ENCODE measurements at places on chromosomes 1 and 21. TPM values are rescaled to one million over a fixed set of nuclear protein-coding genes. Genes with fewer than 3 reads are reported as not detected.

TIAM1 gene
- 72.6 TPM for total RNA-seq

KDM5B gene
- total RNA-seq: 45.9 TPM

SH2D5 gene
- 0.51 TPM for total RNA-seq

TRIM45 gene
- total RNA-seq: 0.62 TPM

ERO1B gene
- total RNA-seq: 2.8 TPM

DNA sequence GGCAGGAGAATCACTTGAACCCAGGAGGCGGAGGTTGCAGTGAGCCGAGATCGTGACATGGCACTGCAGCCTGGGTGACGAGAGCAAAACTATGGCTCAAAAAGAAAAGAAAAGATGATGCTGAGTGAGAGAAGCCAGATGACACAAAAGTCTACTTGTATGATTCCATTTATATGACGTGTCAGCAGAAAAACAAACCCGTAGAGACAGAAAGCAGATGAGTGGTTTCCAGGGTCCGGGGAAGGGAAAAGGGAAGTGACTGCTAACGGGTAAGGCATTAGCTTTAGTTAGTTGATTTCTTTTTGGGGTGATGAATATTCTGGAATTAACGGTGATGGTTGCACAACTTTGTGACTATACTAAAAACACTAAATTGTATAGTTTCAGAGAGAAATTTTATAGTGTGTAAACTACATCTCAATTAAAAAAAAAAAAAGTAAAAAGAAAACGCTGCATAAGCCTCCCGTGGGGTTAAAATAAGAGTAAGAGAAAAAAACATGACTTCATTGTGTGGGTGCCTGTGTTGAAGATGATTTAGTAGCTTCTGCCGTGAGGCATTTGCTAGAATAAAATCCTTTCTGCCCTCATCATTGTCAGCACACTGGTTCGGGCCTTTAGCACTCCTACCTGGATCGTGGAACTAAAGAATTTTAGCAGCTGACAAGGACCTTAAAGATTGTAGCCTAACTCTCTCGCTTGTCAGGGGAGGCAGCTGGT lies 24.7 kb upstream of the ATP5PO start:
- H3K36me3 ChIP-seq: peaks cover 47% of the 10 kb centered on the region
- H3K4me1 ChIP-seq: peaks cover 77% of the 10 kb centered on the region
- no peak for DNase-seq
- peak overlapping the region; percentile 43 for H3K4me3 ChIP-seq
- peak overlapping the region; percentile 40 for H3K27ac ChIP-seq

DNA sequence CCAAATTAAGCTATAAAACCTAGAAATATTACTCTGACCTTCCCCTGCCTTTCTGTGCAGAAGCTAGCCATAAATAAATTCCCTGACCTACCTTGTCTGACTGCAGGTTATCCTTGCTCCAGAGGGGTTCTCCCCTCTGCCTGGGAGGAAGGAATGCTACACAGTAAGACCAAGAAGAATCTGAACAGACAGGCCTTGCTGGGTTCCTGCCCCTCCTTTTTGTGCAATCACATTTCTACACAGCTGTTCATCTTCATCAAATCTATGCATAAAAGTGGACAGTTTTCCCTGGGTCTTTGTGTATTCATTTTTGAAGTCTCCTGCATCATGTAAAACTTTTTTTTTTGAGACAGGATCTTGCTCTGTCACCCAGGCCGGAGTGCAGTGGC lies 50.6 kb downstream of the DNTTIP2 start:
- no peak overlapping the region for H3K27ac ChIP-seq
- no peaks in the 10 kb centered on the region for H3K4me1 ChIP-seq
- H3K27me3 ChIP-seq: no peaks in the 10 kb centered on the region
- no peak overlapping the region for H3K4me3 ChIP-seq

DNA sequence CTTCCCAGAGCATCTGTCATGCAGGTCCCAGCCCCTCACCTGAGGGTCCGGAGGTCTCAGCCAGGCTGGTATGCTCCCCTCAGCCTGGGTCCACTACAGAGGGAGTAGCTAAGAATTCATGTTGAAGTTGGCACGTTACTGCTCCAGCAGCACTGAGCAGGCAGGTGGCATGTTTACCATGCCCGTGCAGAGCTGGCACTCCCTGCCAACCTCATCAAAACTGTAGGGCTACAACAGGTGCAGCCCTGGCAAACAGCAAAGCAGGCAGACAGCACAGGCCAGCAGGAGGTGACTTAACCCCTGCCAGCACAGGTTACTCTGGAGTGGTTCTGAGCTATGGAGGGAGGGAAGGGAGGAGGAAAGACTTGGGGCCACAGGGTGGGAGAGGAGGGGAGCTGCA lies 46.4 kb downstream of the NUAK2 start:
- no peaks in the 10 kb centered on the region for H3K27me3 ChIP-seq
- no peak for DNase-seq
- peaks cover 6% of the 10 kb centered on the region for H3K36me3 ChIP-seq
- no peak overlapping the region for H3K27ac ChIP-seq
- peaks cover 51% of the 10 kb centered on the region for H3K4me1 ChIP-seq
- no peak overlapping the region for H3K4me3 ChIP-seq

GRCh38 chr1:59742526-59742925 lies 72.2 kb upstream of the HOOK1 start:
- no peaks in the 10 kb centered on the region for H3K36me3 ChIP-seq
- H3K4me1 ChIP-seq: no peaks in the 10 kb centered on the region

- H3K27ac ChIP-seq: no peak overlapping the region
- no peak overlapping the region for H3K4me3 ChIP-seq
- H3K27me3 ChIP-seq: no peaks in the 10 kb centered on the region
- H3K36me3 ChIP-seq: no peaks in the 10 kb centered on the region
- H3K4me1 ChIP-seq: no peaks in the 10 kb centered on the region
- no peak for DNase-seq
Observed at GRCh38 chr1:215407575-215407974, 159.5 kb upstream of the KCTD3 start.
